ENCODE measurements at places on chromosomes 3 and 15.

DNA sequence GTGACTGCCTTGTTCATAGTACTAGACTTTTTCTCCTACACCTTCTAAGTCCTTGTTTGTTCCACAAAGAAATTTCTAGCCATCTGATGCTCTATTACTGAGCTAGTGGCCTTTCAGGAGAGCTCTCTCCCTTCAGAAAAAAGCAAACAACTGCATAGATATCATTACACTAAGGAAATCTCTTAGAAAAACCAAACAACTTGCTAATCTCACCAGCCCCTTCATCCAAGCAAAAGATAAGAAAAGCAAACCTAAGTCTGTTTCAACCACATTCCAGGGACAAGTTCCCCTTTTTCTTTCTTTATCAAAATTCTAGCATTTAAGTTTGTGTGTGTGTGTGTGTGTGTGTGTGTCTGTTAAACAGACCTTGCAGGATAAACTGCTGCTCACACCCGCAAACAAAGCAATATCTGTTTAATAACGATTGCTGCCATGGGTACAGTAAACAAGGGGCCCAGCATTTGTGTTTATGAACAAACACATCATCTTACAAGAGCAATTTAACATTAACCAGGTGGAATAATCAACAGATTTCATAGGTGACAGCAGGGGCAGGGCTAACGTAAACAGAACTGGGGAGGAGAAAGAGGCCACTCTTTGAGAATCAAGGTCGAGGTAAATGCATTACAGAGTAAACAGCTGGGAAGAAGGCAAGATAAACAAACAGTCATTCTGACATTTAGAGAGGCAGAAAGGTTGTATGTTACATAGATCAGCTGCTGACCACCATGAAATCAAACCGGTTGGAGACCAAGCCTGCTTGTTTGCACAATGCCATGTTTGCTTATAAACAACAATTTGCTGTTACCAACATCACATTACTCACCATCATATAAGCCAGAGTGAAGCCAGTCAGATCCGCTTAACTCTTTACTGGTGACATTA, 375.1 kb downstream of the FOXP1 start:
- no peak for DNase-seq

GRCh38 chr15:78453447-78453846, 15.4 kb downstream of the IREB2 start:
- DNase-seq = no peak

DNA sequence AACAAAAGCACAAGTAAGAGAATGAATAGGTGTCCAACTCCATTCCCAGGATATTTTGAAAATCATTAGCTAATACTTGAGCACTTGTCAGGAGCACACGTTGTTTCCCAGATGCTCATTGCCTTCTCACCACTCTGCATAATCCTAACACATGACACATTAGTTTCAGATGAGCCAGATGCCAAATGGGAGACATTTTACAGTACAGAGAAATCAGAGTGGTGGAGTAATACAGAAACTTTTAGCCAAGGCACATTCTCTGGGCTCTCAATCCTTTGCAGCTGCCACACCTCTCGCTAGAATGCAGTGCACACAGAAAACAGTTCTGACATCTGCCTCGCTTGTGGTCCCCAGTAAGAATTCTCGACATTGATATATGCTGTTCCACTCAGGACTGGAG, 76.6 kb downstream of the P3H2 start:
- peak; percentile 72 for DNase-seq

DNA sequence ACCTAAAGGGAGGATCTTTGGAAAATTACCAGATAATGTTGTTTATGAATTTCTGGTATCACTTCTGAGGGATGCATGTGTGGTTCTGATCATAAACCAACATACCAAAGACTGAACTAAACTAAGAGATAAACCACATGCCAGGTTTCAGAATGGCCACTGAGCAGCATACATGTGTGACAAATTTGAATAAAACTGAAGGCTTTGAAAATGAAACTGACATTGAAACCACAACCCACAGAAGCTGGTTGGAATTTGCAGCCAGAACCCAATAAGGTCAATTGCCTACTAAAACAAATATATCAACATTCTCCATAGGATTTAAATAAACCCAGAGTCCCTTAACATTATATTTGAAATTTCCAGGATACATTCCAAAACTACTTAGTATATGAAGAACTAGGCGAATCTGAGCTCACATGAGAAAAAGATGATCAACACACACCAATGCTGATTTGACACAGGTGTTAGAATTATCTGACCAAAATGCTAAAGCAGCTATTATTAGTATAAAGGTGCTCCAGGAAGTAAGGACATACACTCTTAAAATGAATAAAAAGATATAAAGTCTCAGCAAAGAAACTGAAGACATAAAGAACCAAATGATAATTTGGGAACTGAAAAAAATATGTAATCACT, 125.0 kb downstream of the ZNF280D start:
- peak; percentile 44 for DNase-seq

DNA sequence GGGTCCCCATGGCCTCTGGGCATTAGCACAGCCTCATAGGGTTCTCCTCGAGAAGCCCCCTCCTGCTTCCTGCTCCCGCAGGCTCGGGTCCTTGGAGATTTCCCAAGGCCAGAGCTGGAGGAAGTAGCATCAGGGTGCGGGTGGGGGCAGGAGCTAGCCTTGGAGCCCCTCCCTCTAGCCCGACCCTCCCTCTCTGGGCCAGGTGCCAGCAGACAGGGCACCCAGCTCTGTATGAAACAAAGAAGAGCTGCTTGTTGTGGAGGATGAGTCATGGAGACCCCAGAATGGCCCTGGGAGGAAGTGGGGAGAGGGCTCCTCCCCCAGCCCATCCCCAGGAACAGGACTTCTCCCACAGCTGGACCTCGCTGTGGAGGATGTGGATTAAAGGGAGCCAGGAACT, 29.2 kb downstream of the EPHB3 start:
- no peak for DNase-seq

- DNase-seq = no peak
These were observed 20.9 kb downstream of the SLC6A6 start for GRCh38 chr3:14423197-14423743.

GRCh38 chr3:44902628-44903027, 28.2 kb downstream of the TGM4 start:
- no peak for DNase-seq

DNA sequence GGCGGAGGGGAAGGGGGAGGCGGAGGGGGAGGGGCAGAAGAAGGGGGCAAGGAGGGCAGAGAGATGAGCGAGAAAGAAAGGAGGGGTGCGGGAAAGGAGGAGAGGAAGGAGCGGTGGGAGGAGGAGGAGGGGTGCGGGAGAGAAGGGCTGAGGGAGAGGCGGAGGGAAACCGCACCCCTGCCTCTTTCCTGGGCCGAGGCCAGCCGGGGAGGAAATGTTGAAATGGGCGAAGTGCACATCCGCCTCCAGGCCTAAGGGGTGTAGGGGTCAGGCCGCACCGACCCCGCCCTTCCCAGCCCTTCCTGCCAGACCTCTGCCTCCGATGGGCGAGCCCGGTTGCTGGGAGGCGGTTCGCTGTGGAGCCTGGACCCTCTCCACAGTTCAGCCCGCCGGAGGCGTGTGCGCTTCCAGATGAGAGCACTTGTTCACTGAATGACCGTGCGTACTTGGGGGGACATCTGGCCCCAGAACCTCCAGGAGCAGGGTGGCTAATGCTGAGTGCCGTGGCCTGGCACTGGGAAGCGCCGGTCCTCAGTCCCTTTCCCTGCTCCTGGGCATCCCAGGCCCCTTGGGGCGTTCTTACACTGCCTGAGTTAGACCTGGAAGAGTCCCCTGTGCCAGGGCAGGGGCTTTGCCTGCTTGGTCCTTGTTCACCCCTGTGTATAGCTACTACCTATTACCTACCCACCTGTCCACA, 110.3 kb upstream of the KLF13 start:
- peak; percentile 86 for DNase-seq

- DNase-seq = no peak
These were observed 6.9 kb upstream of the EOGT start for GRCh38 chr3:69020424-69020823.

DNA sequence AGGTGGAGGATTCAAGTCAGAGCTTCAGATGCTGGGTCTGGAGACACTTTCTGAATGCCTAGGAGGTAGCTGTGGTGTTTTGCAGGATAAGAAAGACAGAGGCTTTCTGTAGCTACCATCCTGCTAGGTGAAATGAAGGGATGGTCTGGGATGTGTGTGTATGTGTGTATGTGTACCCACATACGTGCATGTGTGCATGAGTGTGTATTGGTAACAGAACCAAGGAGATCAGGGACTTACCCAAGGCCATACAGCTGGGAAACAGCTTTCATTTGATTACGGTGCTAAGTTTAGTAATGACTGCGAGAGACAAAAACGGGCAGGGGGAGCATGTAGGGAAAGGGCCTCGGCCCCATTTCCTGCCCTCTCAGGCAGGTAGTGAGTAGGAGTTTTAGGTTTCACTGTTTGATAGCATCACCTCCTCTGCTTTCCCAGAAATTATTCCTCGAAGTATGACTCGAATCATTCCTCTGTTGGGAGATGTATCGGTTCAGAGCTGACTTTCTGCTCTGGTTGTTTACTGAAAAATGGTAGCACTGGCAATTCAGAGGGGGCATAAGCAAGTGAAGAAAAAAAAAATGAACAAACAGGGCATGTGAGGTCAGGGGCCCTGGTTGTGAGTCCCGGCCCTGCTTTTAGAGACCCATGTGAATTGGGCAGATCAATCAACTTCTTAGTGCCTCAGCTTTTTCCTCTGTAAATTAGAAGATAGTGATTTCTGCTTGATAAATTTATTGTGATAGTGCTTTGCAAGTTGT, 130.7 kb downstream of the LPP start:
- DNase-seq = no peak

GRCh38 chr3:127488141-127488672, 102.3 kb downstream of the TPRA1 start:
- DNase-seq = no peak

All from GM06990 (cell line).